Urinary bladder (tissue), 4 donors: ENCODE measurements at places on chromosomes 7 and 10. TPM values are rescaled to one million over a fixed set of nuclear protein-coding genes. Genes with fewer than 3 reads are reported as not detected.

DNA sequence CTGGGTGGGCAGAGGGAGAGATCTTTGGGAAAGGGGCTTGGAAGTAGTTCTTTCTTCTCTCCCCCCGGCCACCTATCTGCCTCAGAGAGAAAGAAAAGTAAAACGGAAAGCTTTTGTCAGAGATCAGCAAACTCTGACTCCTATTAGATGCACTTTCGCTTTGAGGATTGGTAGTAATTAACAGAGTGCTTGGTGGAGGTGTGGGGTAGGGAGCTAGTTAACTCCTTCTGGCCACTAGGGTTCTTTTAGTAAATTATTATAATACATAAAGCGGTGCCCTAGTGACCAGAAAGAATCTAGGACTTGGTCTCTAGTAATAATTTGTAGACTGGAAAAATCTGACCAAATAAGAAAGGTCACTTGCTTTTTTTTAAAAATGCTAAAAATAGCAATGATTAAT is 54.6 kb downstream of the CPVL start:
- no peak for DNase-seq

GRCh38 chr7:74061840-74062539 is 21.6 kb upstream of the LIMK1 start:
- DNase-seq: peak; percentile 41

DNA sequence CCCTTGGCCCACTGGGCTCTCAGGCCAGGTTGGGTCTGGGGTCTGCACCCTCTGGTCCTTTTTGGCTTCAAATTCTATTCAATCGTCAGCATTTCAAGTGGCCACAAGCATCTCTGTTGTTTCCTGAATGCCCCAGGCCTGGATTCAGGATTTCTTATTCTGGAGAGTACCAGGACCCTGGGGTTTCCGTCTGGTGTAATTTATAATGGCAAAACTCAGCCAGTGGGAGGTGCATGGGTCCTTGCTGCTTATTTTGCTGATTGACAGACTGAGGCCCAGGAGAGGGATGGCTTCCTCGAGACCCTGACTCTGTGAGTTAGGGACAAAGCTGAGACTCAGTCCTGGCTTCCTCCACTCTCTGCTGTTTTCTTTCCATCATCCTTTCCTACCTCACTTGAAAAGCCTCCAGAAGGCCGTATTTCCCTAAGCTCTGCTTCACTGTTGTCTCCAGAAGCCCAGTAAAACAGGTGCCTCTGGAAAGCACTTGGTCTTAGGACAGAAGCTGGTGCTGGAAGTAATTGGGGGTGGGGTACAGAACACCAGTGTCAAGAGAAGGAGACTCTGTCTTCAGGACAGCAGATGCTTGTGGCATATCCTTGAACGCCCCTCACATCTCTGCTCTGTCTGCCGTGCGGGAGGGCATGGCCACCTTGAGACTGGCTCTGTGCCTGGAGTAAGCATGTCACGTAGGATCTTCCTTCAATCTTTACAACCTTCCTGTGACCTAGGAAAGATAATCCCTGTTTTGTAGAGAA is 39.4 kb upstream of the SH2D4B start:
- DNase-seq: no peak

GRCh38 chr7:148950806-148951205 is 66.7 kb upstream of the EZH2 start:
- DNase-seq: no peak

DNA sequence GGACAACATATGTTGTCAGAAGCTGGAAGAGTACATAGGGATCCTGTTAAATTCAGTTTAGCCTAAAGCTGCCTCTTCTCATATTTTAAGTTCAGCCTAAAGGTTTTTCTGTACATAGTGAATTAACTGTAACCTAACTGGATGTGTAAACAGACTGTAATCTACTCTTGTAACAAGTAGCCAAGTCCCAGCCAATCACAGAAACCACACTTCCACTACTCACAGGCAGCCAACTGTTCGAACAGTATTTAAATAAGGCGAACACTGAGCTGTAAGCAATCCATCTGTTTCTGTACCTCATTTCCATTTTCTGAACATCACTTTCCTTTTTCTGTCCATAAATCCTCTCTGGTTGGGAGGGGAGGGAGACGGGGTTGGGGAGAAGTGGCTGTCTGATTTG is 15.0 kb upstream of the STN1 start:
- no peak for DNase-seq

DNA sequence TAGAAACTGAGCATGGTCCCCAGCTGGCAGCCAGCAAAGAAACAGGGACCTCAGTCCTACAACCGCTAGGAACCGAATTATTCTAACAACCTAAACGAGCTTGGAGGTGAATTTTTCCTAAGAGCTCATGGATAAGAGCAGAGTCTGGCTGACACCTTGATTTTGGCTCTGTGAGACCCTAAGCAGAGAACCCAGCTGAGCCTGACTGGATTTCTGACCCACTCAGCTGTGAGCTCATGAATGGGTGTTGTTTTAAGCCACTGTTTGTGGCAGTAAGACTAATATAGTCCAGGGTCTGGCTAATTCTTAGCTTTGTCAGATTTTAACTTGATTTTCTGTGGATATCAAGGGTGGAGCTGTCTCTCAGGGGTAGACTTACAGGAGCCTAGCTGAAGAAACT is 77.1 kb downstream of the KAT6B start:
- no peak for DNase-seq

Gene TRIM4
- 30.2 TPM for polyA plus RNA-seq
